Activated CD8-positive, alpha-beta memory T cell treated with anti-CD3 and anti-CD28 coated beads for 24 hours (primary cell): ENCODE measurements at places on chromosomes 3 and 15.

GRCh38 chr3:43180694-43181093, 74.8 kb upstream of the POMGNT2 start:
- DNase-seq: no peak

GRCh38 chr3:100893590-100893989, 99.6 kb downstream of the ABI3BP start:
- no peak for DNase-seq

DNA sequence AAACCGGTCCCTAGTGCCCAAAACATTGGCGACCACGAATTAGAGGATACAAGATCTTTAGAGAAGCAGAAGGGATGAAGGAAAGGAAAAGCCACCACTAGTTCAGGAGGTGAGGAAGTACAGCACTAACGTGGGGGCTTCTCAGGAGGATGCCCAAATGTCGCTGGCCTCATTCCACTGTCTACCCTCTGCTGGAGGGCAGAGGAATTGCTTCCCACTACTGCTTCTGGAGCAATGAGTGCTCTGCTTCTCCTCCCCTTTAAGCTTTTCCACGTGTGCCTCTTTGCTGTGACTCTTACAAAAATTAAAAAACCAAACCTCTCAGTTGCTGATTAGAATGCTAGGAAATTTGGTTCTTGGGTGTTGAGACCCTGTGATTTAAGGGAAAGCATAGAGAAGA, 281.3 kb downstream of the CLSTN2 start:
- no peak for DNase-seq

DNA sequence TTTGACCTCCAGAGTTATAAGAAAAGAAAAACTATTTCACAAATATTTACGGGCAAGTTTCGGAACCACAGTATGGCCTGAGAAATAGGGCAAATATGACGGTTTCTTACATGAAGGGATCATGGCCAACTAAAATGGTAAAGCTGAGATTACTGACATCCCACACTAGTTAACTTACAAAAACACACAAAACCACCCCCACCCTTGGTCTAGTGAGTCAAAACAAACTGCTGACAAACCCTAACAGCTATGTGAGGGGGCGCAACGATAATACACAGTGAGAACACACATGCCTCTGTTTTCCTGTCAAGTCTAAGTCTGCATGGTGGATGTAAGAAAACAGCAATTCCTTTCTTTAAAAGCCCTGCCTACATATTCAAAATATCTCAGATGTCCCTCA, 32.3 kb downstream of the CBLB start:
- no peak for DNase-seq

DNA sequence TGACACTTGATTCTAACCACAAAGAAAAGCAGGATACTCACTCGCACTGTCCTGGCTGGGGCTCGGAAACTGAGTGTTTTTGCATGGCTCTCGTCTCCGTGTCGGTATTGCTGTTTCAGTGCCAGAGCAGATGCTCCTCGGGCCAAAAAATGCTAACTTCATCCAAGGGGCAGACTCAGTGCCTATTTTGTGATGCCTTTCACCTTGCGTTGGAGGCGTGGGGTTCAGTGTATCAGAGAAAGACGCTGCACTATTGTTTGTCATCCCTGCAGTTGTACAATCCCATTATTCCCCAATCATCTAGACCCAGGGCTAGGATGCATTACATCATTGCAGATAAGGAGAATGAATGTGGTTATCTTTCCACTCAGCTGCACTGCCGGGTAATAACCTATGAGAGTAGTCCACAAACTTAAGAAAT, 1.4 kb downstream of the CACNA2D3 start:
- DNase-seq: no peak

- no peak for DNase-seq
These were observed 38.5 kb downstream of the FBLN2 start for GRCh38 chr3:13587442-13587841.

- no peak for DNase-seq
These were observed 26.3 kb downstream of the FBXO22 start for GRCh38 chr15:75929799-75930565.

GRCh38 chr15:63931556-63931955, 97.8 kb upstream of the HERC1 start:
- DNase-seq: no peak

DNA sequence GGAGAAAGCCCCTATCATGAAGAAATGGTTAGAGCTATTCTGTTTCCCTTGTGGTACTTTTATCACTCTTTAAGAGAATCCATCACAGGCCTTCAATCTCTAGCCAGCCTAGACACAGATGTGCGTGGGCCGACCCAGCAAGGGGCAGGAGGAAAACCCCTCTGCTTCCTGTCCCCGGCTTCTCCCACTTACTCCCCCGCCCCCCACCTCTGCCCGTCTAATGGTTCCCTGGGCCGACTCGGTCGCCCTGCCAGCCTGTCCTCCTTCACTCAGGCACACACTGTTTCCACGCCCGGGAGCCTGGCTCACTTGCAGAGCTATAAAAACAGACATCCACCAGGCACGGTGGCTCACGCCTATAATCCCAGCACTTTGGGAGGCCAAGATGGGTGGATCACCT, 58.3 kb upstream of the TFRC start:
- DNase-seq: no peak

DNA sequence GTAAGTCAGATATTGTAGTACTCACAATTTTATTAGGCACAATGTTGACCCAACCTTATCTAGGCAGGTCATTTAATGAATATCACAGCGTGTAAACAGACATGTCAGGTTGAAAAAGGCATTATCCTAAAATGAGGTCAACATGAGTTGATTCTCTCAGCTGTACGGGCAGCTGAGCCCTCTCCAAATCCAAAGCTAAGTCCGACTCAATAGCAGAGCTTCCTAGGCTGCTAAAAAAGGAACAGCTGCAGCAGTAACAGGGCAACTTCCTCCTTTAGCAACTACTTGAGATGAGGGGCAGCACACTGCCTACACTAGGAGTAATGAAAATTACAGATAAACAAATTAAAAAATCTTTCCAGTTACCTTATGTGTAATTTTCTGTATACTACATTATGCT, 189.2 kb downstream of the CADM2 start:
- no peak for DNase-seq

- no peak for DNase-seq
These were observed 5.4 kb downstream of the VILL start for GRCh38 chr3:37995652-37996641.
